ENCODE measurements at places on chromosomes 12 and 14.

GRCh38 chr14:20681348-20682126 lies 2.8 kb upstream of the RNASE4 start:
- peak; percentile 91 for DNase-seq

GRCh38 chr12:64029013-64029857 lies 184.7 kb downstream of the SRGAP1 start:
- peak; percentile 78 for DNase-seq

DNA sequence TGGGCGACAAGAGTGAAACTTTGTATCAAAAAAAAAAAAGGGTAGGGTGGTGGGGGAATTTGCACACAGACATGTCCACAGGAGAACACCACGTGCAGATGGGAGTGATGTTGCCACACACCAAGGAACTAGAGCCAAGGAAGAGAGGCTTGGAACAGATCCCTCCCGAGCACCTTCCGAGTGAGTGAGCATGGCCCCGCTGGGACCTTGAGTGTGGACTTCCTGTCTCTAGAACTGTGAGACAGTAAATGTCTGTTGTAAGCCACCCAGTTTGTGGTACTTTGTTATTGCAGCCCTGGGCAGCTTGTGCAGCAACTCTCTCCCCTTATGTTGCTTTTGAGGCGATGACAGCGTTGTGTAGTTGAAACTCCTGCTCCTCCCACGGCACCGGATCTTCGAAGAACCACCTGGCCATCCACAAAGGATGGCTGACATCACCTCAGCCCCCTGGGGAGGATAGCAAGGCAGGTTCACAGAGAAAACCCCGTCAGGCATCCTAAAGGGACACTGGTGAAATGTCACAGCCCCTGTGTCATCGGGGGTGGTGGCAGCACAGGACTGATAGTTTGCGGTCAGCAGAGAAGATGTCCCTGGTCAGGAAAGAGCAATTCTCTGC lies 54.7 kb upstream of the PLEKHG3 start:
- DNase-seq: peak; percentile 27

DNA sequence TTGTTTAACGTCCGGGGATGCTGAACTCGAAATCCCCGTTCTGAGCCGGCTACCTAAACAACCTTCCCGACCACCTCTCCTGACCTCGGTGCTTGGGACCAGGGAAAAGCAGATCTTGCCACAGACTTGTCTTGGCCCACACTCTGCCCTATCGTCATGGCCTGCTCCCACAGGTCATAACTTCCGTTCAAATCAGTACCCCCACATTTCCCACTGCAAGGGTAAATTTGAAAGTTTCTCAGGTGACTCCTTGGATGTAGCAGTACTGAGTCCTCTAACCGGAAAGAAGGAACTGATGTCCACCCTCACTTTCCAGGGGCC lies 612 bp upstream of the RBM23 start:
- DNase-seq: no peak

DNA sequence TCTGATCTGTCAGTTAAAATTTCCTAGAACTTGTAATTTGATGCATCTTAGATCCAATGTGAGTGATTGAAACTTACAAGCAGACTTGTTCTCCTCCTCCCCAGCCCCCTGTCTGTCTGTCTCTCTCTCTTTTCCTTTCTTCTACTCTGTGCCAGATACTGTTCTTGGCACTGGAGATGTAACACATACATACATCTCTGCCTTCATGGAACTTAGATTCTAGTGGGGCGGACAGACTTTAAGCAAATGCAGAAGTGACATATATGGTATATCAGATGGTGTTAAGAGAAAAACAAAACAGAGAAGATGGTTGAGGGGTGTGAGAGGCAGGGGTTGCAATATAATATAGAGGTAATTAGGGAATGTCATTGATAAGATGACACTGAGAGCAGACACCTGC lies 6.6 kb downstream of the CHST11 start:
- DNase-seq: no peak

Measured in fibroblast of the aortic adventitia (primary cell).